ENCODE measurements at places on chromosomes 12 and 14. TPM values are rescaled to one million over a fixed set of nuclear protein-coding genes. Genes with fewer than 3 reads are reported as not detected.

CCDC91 gene
- 31.9 TPM for total RNA-seq

SLC10A1 gene
- not detected for total RNA-seq

FOXG1 gene
- not detected for total RNA-seq

IFNG-AS1 gene
- total RNA-seq = not detected

GRCh38 chr12:52681526-52682380, 1.5 kb upstream of the KRT1 start:
- DNase-seq = no peak
- no peaks in the 10 kb centered on the region for H3K4me1 ChIP-seq
- H3K36me3 ChIP-seq = no peaks in the 10 kb centered on the region

DNA sequence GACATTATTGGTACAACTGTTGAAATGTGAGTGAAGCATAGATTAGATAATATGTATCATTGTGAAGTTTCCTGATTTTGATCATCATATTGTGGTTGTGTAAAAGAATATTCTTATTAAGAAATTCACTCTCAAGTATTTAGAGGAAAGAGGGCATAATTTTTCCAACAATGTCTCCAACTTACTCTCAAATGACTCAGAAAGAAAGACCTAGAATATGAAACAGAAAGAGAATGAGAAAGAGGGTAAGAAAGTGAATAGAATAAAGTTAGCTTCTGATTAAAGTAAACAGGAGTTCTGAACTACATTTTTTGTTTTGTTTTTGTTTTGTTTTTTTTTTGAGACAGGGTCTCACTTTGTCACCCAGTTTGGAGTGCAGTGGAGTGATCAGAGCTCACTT, 123.0 kb downstream of the CPNE8 start:
- no peak overlapping the region for H3K4me3 ChIP-seq
- H3K27me3 ChIP-seq = no peaks in the 10 kb centered on the region
- DNase-seq = no peak
- no peak overlapping the region for H3K27ac ChIP-seq
- H3K36me3 ChIP-seq = no peaks in the 10 kb centered on the region

DNA sequence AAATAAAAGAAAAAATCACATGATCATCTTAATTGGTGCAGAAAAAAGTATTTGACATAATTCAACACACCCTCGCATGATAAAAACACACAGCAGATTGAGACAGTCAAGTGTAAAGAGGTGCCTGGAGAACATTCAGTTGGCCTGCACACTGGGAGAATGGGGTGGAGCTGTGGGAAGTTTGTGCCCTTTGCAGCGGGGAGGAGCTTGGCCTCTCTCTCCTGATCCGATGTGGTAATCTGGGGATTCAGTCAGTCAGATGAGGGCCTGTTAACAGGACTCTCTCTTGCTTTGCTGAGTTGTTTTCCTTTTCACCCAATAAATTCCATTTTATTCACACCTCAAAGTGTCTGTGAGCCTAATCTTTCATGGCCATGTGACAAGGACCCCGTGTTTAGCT, 5.9 kb downstream of the SERPINA6 start:
- DNase-seq = peak; percentile 48
- no peaks in the 10 kb centered on the region for H3K36me3 ChIP-seq
- no peaks in the 10 kb centered on the region for H3K27me3 ChIP-seq
- peak overlapping the region; percentile 34 for H3K27ac ChIP-seq

GRCh38 chr12:111409780-111410430, 4.2 kb downstream of the SH2B3 start:
- H3K4me3 ChIP-seq = no peak overlapping the region
- H3K27ac ChIP-seq = peak overlapping the region; percentile 69
- peak; percentile 37 for DNase-seq
- no peaks in the 10 kb centered on the region for H3K27me3 ChIP-seq
- H3K4me1 ChIP-seq = peaks cover 76% of the 10 kb centered on the region
